Stimulated activated CD8-positive, alpha-beta memory T cell treated with anti-CD3 and anti-CD28 coated beads, Interleukin-15, amount 100 ng/mL, for 24 hours (primary cell): ENCODE measurements at places on chromosomes 1 and 21.

- no peak for DNase-seq
Observed at GRCh38 chr1:202587859-202588485, 122.3 kb downstream of the SYT2 start.

DNA sequence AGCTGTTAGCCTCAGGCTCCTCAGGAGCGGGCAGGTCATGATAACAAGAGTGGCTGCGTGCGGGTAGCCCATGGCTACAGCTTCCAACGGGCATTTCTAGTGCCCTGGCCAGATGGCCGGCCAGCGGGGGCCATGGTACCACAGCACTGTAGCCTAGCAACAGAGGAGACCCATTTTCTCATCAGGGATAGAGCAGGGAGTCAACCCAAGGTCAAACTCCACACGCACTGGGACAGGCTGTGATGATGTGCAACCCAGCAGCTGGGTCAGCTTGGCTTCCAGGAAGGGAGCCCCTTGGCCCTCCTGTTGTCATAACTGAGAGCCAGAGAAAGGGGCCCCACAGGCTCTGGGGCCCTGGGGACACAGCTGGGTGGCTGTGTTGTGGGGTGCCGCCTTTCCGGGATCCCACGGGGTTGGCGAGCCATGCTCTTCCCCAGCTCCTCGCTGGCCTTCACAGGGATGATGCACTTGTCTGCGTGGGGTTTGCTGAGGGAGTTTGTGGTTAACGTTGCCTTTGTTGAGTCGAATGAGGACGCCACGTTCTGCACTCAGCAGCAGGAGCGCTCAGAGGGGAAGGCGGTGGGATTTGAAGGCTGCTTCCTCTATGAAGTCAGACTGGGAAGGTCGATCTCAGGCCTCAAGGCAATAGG lies 46.3 kb downstream of the COL18A1 start:
- DNase-seq = no peak

DNA sequence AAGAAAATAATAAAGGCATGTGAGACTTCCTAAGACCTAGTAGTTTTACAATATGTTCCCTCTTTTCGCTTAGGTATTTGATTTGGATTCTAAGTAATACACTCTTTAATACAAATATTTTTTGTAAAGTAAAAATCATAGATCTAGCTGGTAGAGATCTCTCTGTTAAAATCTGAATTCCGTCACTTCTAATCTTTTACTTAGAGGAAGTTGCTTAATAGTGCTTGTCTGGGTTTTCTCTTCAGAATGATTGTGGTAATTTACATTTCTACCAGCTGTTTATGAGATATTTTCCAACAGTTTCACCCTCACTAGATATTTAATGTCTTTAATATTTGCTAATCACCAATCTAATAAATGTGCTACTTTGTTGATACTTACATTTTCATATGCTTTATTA lies 23.3 kb downstream of the RBM11 start:
- no peak for DNase-seq

DNA sequence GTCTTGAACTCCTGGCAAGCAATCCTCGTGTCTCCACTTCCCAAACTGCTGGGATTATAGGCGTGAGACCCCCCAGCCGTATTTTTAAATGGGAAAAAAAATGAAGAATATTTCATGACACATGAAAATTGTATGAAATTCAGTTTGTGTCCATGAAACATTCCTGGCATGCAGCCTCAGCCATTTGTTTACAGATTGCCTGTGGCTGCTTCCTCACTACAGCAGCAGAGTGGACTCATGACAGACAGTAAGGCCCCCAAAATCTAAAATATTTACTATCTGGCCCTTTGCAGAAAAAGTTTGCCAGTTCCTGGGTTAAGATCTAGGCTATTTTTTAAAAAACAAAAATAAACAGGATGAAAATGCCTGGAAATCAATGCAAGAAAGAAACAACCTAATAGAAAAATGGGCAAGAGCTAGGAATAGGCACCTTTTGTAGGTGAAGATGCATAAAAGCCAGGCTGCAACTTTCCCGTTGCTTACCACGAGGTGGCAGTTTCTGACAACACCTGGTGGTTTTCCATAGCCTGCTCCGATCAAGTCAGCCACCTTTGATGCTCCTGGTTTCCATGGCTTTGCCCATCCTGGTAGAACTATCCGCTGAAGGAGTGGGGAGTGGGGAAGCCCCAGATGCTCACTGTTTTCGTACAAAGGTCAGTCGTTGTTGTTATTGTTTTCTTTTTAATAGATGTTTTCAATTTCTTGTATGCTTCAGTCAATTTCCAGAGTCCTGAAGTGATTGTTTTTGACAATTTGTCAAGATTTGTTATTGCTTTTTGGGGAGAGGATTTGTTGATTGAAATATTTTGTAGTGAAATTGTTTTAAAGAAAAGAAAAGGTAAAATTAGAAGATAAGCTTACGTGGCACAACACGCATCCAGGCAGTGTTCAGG lies 24.3 kb downstream of the UBE2Q1 start:
- DNase-seq = no peak

- no peak for DNase-seq
Observed at GRCh38 chr1:53057127-53057526, 4.9 kb upstream of the PODN start.

DNA sequence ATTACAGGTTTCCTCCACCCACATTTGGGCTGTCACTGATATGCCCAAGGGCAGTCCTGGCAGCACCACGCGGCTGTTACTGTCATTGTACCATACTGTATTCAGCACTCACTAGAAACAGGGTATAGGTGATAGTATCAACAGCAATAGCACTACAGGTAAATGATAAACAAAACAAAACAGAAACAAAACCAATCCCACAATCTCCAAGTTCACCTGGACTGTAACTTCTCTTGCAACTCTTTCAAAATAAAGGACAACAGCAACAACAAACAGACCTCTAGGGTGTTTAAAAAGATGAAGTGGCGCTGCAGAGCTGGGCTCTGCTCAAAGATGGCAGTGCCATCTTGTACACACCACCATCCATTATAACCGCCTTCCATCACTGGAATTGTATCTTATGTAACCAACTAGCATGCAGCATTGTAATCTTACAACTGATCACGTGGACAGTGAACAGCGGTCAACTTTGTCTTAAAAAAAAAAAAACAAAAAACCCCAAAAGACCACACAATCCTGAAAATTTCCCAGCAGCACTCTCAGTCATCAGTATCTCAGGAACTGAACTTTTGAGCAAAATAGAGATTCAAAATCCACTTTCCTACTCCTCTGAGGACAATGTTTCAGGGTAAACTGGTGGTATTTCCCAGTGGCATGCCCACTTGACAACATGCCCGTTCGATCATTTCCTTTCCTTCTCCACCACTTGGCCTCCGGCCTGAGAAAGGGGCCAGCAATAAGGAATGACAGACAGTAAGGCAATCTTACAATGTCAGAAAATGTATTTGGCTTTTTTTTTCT lies 3.8 kb downstream of the IRF2BP2 start:
- DNase-seq = no peak

DNA sequence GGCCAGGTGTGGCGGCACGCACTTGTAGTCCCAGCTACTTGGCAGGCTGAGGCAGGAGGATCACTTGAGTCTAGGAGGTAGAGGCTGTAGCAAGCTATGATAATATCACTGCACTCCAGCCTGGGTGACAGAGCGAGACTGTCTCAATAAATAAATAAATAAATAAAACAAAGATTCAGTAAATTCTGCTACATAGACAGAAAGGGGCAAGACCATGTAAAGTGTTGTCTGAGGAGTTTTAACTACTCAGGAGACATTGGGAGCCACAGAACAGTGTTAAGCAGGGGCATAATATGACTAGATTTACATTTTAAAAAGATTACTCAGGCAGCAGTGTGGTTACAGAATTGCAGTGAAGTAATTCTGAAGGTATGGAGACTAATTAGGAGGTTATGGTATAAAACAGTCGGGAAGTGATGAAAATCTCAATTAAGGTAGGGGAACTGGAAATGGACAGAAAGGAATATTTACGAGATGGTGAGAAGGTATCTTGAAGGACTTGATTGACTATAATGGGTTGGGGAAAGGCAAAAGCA lies 94.7 kb downstream of the ATP1B1 start:
- no peak for DNase-seq
